ENCODE measurements at places on chromosomes 16 and 17. TPM values are rescaled to one million over a fixed set of nuclear protein-coding genes. Genes with fewer than 3 reads are reported as not detected.

CBX2 gene
- 8.5 TPM for total RNA-seq

ICAM2 gene
- total RNA-seq = 37.4 TPM

PLEKHH3 gene
- 38.0 TPM for total RNA-seq

DNAH9 gene
- 0.05 TPM for total RNA-seq

GRCh38 chr16:23771642-23772041 is 16.8 kb downstream of the CHP2 start:
- no peak overlapping the region for H3K4me3 ChIP-seq
- H3K27me3 ChIP-seq = no peaks in the 10 kb centered on the region
- no peaks in the 10 kb centered on the region for H3K36me3 ChIP-seq
- no peaks in the 10 kb centered on the region for H3K4me1 ChIP-seq
- no peak overlapping the region for H3K27ac ChIP-seq

DNA sequence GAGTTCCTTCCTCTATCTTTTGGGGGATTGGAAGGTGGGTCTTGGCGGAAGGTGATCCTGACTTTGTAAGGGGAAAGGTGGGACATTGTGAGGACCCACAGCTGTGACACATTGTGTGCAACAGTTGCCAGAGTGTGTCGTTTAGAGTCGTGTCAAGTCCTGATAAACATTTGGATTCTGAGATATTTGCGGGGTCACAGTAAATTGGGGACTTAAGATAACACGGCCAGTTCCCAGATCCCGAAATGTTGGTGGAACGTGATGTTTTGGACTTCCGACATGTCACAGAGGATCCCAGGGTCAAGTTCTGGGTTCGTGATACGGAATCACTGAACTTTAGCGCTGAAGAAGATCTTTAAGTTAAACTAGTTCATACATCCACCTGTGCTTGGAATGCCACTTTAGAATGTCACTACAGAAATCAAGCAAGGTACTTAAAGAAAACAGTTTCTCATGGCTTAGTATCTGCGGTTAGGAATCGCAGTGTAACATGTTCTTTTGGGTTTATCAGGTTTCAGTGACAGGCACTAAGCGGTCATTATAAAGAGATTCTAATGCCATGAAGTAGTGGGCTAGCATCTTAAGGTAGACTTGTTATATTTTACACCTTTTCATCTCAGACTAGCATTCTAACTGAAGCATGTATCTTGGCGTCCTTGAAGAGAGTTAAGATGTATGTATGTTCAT is 815 bp downstream of the ATAD5 start:
- H3K27ac ChIP-seq = peak overlapping the region; percentile 92
- no peaks in the 10 kb centered on the region for H3K36me3 ChIP-seq
- no peaks in the 10 kb centered on the region for H3K27me3 ChIP-seq
- peaks cover 4% of the 10 kb centered on the region for H3K4me1 ChIP-seq

DNA sequence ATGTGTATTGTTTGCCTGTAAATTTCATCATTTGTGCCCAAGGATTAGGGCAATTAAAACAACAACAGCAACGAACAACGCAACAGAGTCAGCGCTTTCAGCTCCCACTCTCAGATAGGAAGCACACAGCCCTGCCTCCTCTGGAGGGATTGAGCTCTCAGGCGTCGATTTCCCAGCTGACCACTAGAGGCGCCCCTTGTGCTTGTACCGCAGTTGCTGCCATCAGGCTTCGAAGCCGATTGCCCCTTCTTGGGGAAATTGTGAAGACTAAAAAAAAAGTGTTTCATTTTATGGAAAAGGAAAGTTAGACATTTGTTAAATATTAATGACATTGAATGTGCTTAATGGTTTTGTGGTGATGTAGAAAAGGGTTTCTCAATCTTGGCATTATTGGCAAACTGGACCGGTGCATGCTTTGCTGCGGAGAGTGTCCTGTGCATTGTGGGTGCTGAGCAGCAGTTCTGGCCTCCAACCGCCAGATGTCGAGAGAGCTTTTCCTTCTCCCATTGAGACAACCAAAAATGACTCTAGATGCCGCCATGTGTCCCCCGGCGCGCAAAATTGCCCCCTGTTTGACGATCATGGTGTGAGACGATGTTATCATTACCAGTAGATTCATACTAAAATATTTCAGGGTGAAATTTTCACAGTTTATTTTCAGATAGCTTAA is 650.4 kb upstream of the RBFOX1 start:
- H3K36me3 ChIP-seq = no peaks in the 10 kb centered on the region
- H3K4me3 ChIP-seq = no peak overlapping the region
- no peaks in the 10 kb centered on the region for H3K4me1 ChIP-seq
- no peak for DNase-seq
- no peak overlapping the region for H3K27ac ChIP-seq
- no peaks in the 10 kb centered on the region for H3K27me3 ChIP-seq

DNA sequence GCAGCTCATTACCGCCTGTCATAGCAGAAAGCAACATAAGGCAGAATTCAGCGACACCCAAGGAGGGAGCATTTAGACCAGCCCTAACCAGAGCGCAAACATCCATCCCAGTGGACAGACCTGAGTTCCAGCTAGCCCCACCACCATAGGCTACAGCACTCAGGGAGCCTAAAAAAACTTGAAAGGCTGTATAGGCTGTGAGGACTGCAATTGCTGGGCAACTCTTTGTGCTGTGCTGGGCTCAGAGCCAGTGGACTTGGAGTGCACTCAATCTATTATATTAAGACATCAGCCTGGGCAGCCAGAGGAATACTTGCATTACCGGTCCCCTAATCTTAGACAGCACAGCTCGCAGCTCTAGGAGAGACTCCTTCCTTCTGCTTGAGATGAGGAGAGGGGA is 207.3 kb downstream of the KIF2B start:
- no peak overlapping the region for H3K27ac ChIP-seq
- H3K27me3 ChIP-seq = no peaks in the 10 kb centered on the region
- DNase-seq = no peak
- no peak overlapping the region for H3K4me3 ChIP-seq

- H3K27ac ChIP-seq = no peak overlapping the region
- no peaks in the 10 kb centered on the region for H3K36me3 ChIP-seq
- DNase-seq = no peak
- H3K4me3 ChIP-seq = no peak overlapping the region
These were observed 524.4 kb upstream of the ZFHX3 start for GRCh38 chr16:73572135-73572828.

- DNase-seq = peak; percentile 33
- H3K4me3 ChIP-seq = peak overlapping the region; percentile 61
- H3K4me1 ChIP-seq = peaks cover 7% of the 10 kb centered on the region
- no peaks in the 10 kb centered on the region for H3K36me3 ChIP-seq
These were observed 1.1 kb upstream of the NXN start for GRCh38 chr17:980406-981291.

DNA sequence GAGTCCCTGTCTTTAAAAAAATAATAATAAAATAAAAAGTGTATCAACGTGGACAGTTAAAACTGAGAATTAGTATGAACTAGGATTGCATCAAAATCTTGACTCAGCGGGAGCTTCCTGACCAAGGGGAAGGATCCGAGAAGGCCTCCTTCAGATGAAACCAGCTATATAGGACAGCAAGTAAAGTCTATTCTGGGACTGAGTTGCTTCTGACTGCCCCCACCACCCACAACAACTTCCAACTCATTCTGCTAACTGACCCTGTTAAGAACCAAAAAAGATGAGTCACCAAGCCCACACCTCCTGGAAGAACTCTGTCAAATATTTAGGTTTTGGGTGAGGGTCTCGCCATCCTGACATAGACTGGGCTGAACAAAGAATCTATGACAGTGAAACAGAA is 24.9 kb downstream of the MPP3 start:
- no peaks in the 10 kb centered on the region for H3K4me1 ChIP-seq
- H3K27me3 ChIP-seq = peaks cover 3% of the 10 kb centered on the region
- H3K27ac ChIP-seq = no peak overlapping the region
- no peak overlapping the region for H3K4me3 ChIP-seq

- no peak overlapping the region for H3K4me3 ChIP-seq
- no peak for DNase-seq
- no peak overlapping the region for H3K27ac ChIP-seq
- no peaks in the 10 kb centered on the region for H3K36me3 ChIP-seq
- no peaks in the 10 kb centered on the region for H3K4me1 ChIP-seq
These were observed 112.2 kb downstream of the METRNL start for GRCh38 chr17:83191388-83192160.

DNA sequence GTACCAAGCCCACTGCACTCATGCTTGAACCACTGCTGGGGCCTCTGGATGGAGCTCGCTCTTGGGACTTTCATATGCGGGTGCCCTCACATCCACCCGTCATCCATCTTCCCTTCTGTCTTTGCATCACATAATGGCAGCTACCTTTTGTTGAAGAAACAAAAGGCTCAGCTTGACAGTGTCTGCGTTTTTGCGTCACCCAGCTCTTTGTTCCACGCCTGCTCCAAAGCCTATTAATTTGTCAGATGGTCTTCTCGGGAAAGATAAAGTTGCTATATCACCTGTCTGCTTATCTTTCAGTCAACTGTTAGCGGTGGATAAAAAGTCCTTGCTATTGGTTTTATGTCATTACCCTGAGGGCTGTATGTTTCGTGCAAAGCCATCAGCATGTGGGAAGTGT is 18.1 kb upstream of the BCO1 start:
- no peak overlapping the region for H3K4me3 ChIP-seq
- no peaks in the 10 kb centered on the region for H3K4me1 ChIP-seq
- H3K27me3 ChIP-seq = no peaks in the 10 kb centered on the region
- no peak overlapping the region for H3K27ac ChIP-seq

DNA sequence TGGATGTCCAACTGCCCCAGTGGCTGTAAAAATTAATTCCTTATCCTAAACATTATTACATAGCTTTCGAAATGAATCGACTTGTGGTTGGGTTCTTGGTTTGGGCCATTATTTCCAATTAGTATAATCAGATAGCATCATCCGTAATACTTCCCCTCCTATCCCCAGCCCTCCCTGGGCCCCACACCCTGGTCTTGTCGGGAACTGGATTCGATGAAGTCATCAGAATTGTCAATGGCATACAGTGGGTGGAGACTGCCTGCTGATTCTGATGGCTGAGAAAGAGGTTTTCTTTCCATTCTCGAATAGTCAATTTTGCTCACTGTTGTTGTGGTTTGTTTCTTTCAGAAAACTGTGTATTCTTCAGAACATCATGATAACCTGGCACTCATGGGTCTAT is 395.1 kb downstream of the SEC14L1 start:
- no peak overlapping the region for H3K4me3 ChIP-seq
- DNase-seq = no peak
- H3K27me3 ChIP-seq = no peaks in the 10 kb centered on the region
- H3K27ac ChIP-seq = no peak overlapping the region
- H3K4me1 ChIP-seq = no peaks in the 10 kb centered on the region
- H3K36me3 ChIP-seq = no peaks in the 10 kb centered on the region

GRCh38 chr17:28712705-28713415 is 1.2 kb upstream of the PROCA1 start:
- peaks cover 9% of the 10 kb centered on the region for H3K4me1 ChIP-seq
- no peak for DNase-seq
- H3K27ac ChIP-seq = no peak overlapping the region
- H3K27me3 ChIP-seq = no peaks in the 10 kb centered on the region

DNA sequence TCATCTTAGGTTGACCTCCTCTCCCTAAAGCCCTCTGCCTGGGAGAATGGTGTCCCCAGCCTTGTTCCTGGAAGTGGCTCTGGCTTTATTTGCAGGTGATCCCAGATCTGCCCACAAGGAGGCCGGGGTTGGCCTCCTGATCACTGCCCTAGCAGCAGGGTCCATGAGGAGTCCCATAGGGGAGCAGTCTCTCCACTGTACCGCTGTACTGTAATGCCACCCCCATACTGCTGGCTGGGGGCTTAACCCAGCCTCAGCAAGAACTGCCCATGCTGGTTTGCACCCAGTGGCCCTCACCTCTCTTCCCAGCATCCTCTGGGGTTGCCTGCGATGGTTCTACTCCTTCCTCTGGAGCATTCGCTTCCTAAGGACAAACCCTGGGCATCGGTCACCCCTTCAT is 39.1 kb downstream of the PSME3IP1 start:
- no peak overlapping the region for H3K4me3 ChIP-seq
- no peak overlapping the region for H3K27ac ChIP-seq
- peaks cover 4% of the 10 kb centered on the region for H3K36me3 ChIP-seq
- no peaks in the 10 kb centered on the region for H3K27me3 ChIP-seq
- H3K4me1 ChIP-seq = peaks cover 22% of the 10 kb centered on the region
- DNase-seq = no peak

- H3K27me3 ChIP-seq = no peaks in the 10 kb centered on the region
- H3K4me1 ChIP-seq = peaks cover 18% of the 10 kb centered on the region
- H3K36me3 ChIP-seq = no peaks in the 10 kb centered on the region
- DNase-seq = no peak
These were observed 4.5 kb downstream of the NTHL1 start for GRCh38 chr16:2042986-2043666.

- H3K4me3 ChIP-seq = no peak overlapping the region
- DNase-seq = no peak
- no peaks in the 10 kb centered on the region for H3K27me3 ChIP-seq
- no peak overlapping the region for H3K27ac ChIP-seq
These were observed 43.8 kb downstream of the PIPOX start for GRCh38 chr17:29086628-29087332.

DNA sequence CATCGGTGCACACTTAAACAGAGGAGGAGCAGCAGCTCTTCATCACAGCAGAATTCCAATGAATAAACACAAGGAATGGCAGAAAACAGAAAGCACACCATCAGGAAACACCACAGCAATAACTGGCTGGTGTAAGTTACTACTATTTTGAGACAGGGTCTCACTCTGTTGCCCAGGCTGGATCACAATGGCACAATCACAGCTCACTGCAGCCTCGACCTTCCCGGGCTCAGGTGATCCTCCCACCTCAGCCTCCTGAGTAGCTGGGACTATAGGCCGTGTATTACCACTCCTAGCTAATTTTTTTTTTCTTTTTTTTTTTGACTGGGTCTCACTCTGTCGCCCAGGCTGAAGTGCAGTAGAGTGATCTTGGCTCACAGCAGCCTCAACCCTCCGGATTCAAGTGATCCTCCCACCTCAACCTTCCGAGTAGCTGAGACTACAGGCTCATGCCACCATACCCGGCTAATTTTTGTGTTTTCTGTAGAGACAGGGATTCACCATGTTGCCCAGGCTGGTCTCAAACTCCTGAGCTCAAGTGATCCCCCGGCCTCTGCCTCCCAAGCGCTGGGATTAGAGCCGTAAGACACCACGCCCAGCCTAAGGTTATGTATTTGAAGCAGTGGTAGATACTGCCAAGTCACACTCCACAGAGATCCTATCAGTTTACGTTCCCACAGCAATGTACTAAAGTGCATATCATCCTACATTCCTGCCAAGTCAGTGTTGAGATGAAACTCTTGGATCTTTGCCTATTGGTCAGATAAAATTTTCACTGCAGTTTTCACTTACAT is 20.7 kb downstream of the TRAP1 start:
- no peaks in the 10 kb centered on the region for H3K27me3 ChIP-seq
- H3K4me3 ChIP-seq = no peak overlapping the region
- H3K36me3 ChIP-seq = no peaks in the 10 kb centered on the region
- H3K27ac ChIP-seq = no peak overlapping the region
- no peak for DNase-seq
- H3K4me1 ChIP-seq = peaks cover 9% of the 10 kb centered on the region

GRCh38 chr16:26276289-26276688 is 584.5 kb downstream of the HS3ST4 start:
- H3K27me3 ChIP-seq = no peaks in the 10 kb centered on the region
- no peaks in the 10 kb centered on the region for H3K36me3 ChIP-seq
- no peak overlapping the region for H3K4me3 ChIP-seq
- DNase-seq = no peak
- no peaks in the 10 kb centered on the region for H3K4me1 ChIP-seq

- H3K27me3 ChIP-seq = peaks cover 3% of the 10 kb centered on the region
- no peak overlapping the region for H3K27ac ChIP-seq
- H3K4me3 ChIP-seq = peak overlapping the region; percentile 65
- DNase-seq = no peak
- H3K4me1 ChIP-seq = peaks cover 7% of the 10 kb centered on the region
These were observed 1.3 kb downstream of the C17orf58 start for GRCh38 chr17:67994817-67995569.

GRCh38 chr17:72952641-72953315 is 139.7 kb downstream of the SLC39A11 start:
- no peak for DNase-seq
- no peaks in the 10 kb centered on the region for H3K36me3 ChIP-seq
- no peaks in the 10 kb centered on the region for H3K27me3 ChIP-seq
- H3K4me3 ChIP-seq = no peak overlapping the region

All from GM12878 (cell line).